ENCODE measurements at places on chromosomes 3 and 15.

DNA sequence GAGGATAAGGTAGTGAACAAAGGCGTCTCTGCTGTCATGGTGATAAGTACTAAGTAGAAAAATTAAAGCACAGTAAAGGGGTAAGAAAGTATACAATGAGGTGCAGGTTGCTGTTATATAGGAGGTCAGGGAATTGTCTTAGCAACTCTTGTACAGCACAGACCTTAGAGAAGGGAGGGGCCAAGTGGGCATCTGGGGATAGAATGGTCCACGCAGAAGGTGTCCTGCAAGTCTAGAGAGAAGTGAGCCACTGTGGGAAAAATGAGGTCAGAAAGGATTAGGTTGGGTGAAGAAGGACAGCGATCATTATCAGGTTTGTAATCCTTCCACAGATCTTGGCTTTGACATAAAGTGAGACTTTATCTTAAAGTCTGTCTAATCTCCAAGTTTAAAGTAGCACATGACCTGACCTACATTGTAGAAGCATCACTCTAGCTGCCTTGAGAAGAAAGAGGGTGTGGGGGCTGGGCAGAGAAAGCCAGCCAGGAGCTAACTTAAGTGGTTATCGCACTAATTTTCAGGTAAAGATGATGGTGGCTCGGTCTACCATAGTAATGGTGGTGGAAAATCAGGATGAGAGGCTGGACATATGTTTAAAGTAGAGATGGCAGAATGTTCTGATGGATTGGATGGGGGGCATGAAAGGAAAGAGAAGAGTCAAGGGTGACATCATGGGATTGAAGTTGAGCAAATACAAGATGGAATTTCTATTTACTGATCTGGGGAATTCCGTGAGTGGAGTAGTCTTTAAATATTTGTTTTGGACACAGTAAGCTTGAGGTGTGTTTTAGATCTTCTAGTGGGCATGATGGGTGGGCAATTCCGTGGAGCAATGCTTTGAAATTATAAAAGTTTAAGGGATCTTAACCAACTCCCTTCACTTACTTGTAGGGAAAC lies 919.2 kb downstream of the ROBO1 start:
- no peak for DNase-seq

DNA sequence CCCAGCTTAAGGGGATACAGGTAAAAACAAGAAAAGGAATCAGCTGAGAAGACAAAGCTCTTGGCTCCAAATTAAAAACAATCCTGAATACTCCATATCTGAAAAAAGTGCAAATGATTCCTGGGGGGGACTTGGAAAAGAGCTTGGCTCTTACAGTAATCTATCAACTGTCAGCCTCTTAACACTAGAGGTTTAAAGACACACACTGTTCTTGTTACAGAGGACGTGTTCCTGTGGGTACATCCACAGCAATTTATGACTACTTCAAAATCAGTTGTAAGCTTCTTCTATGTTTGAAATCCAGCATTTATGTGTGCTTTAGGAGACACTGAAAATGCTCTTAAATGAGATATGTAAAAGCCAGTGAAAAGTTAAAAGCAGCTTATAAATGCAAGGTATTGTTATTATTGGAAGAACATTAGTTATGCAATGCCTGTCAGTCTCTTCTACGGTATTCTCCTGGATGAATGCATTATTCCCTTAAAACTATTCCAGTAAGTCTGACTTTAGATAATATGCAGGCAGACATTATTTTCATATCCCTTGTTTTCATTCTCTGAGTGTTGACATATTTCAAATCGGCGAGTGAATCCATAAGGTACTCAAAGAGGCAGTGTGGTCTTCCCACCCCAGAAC lies 408.4 kb upstream of the ADAMTS9 start:
- no peak for DNase-seq

- no peak for DNase-seq
These were observed 45.4 kb downstream of the GRK7 start for GRCh38 chr3:141808586-141808985.

DNA sequence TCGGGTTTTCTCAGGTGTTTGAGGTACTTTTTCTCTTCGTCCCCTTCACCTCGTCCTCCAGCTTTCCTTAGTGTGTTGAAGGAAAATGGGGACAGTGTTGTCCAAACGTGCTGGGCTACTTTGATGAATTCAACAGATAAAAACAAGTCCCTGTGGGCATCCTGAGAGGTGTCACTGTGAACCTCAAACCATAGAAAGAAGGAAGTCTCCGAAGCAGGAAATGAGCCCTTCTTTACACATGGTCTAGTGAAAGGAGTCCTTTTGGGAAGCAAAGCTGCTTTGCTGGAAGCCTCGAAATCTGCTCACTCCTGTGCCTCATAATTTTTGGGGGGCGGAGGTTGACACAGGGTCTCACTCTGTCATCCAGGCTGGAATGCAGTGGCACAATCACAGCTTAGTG lies 10.6 kb downstream of the IL17RB start:
- DNase-seq = no peak

GRCh38 chr15:96207377-96208006 lies 123.0 kb upstream of the NR2F2 start:
- no peak for DNase-seq

- no peak for DNase-seq
These were observed 33.8 kb upstream of the SUCLG2 start for GRCh38 chr3:67688231-67688630.

DNA sequence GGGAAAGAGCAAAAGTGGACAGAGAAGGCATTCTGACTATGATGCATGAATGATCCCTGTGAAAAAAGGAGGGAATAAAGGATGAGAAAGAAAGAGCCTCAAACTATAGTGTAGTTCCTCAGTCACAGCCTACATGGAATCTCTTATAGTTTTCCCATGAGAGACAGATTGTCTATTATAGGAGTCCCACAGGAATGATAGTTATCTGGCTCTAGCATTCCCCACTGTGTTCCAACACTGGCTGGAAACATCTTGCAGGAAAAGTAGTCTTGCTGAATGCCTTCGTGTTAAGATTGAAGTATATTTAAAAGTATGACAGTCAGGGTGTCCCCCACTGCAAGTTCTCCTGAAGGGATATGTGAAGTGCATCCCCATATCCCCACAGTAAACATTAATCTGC lies 641.5 kb upstream of the NECTIN3 start:
- DNase-seq = no peak

DNA sequence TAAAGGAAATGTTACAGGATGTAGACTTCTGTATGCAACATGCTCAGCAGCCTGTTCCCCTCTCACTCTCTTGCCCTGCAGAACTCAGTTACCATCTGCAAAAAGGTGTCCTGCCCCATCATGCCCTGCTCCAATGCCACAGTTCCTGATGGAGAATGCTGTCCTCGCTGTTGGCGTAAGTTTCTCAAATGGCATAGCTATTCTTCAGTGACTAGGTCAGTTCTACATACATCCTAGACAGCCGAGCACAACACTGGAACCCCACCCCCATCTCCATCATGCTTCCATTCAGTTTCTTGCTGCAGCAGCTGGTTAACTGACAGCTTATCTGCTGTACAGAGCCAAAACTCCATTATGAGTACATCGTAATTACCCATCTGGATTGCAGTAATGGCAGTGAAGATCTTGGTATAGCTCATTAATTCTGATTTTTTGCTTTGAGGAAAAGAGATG lies 4.5 kb downstream of the THBS1 start:
- no peak for DNase-seq

- no peak for DNase-seq
These were observed 1.1 kb upstream of the CSK start for GRCh38 chr15:74780523-74781430.

GRCh38 chr15:25435474-25436243 lies 3.2 kb downstream of the UBE3A start:
- DNase-seq = no peak

- DNase-seq = no peak
These were observed 241.6 kb downstream of the ZPLD1 start for GRCh38 chr3:102676424-102676823.

DNA sequence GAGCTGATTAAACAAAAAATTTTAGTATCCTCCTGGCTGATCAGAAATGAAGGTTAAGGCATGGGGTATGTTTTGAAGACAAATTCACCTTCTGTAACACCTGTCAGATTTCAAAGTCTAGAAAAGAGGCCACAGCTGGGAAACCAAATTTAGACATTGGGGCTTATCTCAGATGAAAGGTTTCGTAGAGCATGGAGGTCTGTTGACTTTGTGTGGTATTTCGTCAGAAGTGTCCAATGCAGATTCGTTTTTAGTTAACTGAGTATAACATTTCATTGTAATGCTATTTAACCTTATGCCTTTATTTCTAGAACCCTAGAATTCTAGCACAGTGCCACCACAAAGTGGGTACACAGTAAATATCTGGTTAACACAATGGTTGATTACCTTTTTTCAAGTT lies 61.7 kb downstream of the FNDC3B start:
- DNase-seq = no peak

GRCh38 chr3:13792512-13793371 lies 87.1 kb downstream of the WNT7A start:
- DNase-seq = no peak

DNA sequence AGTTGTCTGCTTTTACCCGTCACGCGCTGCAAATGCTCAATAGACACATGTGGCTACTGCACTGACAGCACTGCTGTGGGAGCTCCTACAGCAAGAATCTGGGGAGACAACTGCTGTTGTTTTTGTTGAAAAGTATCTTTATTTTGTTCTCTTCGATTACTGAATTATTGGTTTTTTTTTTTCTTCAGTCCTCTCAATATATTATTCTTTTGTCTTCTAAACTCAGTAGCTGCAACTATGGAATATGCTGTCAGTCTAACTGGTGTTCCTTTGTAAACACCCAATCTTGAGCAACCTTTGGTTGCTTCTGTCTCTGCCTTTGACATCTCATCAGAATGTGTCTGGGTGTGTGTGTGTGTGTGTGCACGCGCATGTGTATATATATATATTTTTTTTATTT lies 12.6 kb downstream of the DCP1A start:
- DNase-seq = no peak

- DNase-seq = no peak
These were observed 5.1 kb upstream of the TASOR start for GRCh38 chr3:56688191-56688590.

DNA sequence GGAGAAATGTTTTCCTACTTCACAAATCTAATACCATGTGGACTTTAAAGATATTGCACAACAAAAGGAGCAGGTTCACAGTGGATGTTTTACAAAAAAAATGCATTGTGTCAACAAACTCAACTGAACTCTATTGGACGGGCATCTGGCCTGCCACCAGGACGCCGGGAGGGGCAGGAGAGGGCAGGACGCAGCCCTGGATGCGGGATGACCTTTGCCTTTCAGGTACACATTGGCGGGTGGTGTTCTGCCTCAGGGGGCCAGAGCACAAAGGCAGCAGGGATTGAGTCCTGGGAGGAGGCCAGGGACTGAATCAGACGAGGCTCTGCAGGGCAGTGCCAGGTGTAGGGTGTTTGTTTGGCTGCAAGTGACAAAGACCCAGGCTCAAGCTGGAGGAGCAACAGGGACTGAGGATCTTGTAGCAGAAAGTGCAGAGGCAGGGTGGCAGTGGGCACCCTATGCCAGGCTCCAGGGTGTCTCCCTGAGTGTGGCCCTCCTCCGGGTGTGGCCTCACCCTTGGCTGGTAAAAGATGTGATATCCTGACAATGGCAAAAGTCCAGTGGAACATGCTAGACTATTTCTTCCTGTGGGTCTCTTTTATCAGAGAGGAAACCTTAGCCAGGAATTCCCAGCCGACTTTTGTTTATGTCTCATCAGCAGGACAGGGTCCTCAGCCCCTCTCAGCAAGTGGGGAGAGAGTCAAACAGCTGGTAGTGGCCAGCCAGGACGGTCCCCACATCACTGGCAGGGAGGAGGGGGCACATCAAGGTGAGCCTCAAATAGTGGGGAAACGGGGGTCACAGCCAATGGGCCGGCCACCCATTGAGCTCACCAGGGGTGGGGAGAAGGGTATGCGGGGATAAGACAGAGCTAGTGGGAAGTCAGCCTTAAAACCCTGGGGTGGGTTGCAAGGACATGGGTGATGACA lies 29.7 kb upstream of the KLF13 start:
- no peak for DNase-seq

DNA sequence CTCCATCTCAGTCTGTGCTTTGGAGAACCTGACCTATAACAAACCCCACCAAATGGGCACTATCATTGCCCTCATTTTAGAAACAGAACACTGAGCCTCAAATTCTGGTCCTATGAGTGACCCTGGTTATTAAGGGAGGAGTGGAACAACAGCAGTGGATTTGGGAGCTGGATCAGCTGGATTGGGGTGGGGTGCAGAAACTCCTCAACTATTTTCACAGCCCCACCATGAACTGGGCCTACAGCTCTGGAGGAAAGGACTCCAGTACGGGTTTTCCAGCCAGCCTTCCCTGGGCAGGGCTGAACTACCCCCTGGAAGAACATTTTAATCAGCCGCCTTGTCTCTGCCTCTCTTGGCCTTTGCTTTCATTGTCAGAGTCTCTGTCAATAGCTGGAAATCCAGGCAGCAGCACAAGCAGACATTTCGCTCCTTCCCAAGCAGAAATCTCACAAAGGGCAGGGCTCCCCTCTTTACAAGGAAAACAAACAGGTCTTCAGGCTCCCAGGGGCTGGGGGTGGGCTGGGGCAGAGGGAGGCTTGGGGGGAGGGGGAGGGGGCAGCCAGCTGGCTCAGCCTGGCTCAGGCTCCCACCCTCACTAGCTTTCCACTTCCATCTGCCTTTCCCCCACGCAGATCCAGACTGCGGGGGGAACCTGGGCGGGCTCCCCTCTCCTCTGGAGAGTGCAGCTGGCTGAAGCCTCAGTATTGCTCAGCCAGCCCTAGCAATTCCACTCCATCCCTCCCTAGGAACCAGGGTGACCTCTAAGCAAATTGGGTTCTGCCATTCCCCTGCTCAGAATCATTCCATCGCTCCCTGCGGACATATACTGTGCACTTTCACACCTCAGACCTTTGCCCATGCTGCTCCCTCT lies 13.7 kb upstream of the TLE3 start:
- no peak for DNase-seq

DNA sequence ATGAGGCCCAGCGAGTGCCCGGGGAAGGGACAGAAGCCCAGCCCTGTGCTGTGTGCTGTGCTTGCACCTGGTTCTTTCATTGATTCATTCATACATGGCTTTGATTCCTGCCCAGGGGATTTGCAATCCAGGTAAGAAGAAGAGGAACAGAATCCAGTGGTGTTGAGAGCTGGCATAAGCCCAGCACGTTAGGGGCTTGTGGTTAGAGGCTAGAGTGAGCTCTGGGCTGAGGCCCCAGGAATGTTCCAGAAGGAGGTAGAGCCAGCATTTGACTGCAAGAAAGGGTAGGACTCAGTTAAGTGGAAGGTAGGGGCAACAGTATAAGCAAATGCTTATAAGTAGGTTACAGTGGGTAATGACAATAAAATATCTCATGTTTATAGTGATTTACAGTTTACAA lies 2.3 kb downstream of the VWA5B2 start:
- no peak for DNase-seq

GRCh38 chr3:181915551-181915950 lies 203.8 kb downstream of the SOX2 start:
- no peak for DNase-seq

DNA sequence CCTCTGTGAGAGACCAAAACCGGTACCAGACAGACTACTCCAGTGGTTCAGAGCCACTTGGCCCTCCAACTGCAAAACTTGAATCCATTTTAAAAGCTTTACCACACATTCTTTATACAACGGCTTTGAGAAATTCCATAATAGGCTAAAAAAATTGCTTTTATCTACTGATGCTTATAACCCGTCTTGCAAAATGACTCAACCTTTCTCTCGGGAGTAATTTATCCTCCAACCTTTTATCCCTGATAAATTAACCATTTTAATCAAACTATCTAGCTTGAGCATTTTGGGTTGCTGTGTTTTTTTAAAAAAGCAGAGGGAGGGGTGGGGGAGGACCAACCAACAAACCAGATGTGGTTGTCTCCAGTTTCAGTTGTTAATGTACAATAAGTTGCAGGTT lies 275.7 kb upstream of the LRTM1 start:
- DNase-seq = no peak

Measured in effector CD8-positive, alpha-beta T cell (primary cell).